ENCODE measurements at places on chromosomes 6 and 20.

- DNase-seq, result no peak
Observed at GRCh38 chr6:119533603-119534279, 184.2 kb upstream of the MAN1A1 start.

GRCh38 chr6:11653028-11653583 is 115.6 kb downstream of the TMEM170B start:
- DNase-seq, result no peak

DNA sequence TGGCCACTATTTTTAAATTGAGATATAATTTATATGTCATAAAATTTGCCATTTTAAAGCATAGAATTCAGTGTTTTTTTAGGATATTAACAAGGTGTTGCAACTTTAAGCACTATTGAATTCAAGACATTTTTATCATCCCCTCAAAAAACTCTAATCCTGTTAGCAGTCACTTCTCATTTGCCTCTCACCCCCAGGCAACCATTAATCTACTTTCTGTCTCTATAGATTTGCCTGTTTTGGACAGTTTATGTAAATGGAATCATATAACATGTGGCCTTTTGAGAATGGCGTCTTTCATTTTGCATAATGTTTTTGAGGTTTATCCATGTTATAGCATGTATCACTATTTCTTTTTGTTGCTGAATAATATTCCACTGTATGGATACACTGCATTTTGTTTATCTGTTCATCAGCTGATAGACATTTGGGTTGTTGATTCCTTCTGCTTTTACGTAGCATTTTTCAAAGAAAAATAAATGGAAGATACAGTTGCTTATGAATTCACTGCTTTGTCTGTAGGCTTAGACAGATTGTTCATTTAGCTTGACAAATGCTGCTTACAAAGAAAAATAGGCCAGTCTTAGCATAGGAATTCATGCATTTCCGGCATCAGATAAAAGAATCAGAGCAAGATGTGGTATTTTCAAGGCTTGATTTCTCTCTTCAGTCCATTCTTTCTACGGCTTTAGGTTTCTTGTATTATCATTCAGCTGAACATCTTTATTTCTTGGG is 52.9 kb downstream of the STK4 start:
- DNase-seq, result no peak

DNA sequence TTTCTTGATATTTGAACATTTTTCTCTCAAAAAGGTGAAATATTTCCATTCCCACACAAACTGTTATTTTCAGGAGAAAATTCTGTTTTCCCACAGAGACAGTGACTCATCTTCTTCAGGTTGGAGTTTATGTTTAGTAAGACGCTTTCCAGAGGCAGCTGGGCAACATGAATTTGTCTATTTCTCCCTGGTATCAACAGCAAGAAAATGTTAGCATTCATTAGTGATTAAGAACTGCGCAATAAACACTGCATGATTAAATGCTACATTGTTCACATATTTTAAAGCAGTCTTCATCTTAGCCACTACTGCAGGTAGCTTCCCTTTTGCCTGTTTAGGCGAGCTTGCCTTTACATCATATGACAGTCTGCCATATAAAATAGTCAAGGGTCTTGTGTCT is 295.7 kb downstream of the C6orf118 start:
- DNase-seq, result no peak

DNA sequence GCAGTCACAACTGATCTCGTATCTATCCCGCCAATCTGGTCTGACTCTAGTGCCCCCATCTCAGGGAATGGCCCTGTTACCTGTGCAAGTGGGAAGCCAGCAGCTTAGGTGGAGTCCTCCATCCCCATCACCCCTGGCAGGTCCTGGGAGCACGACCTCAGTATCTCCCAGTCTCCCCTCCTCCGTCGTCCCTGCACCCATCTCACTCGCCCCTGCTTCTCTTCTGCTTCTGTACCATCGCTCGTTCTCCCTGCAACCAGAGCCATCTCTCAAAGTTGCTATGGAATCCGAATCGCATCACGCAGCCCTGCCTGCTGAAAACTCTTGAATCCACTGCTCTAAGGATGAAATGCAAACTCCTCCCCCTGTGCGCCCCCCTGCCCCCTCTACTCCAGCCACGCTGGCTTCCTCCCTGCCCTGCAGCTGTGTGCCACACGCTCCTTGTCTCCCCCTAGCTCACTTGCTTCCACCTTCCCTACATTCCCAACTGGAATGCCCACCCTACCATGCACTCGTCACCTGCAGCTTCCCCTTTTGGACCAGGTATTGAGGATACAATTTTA is 64.0 kb upstream of the PTGIS start:
- DNase-seq, result no peak

DNA sequence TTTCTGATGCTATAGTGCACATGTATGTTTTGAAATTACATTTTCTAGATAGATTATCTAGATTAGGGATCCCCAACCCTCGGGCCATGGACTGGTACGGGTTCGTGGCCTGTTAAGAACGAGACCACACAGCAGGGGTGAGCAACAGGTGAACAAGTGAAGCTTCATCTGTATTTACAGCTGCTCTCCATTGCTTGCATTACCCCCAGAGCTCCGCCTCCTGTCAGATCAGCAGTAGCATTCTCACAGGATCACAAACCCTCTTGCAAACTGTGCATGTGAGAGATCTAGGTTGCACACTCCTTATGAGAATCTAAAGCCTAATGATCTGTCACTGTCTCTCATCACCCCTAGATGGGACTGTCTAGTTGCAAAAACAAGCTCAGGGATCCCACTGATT is 10.4 kb downstream of the CEP57L1 start:
- DNase-seq, result no peak

- no peak for DNase-seq
Observed at GRCh38 chr6:99607416-99608036, 893 bp downstream of the PRDM13 start.

GRCh38 chr6:39037707-39038106 is 10.9 kb upstream of the GLP1R start:
- DNase-seq, result no peak

- no peak for DNase-seq
Observed at GRCh38 chr6:87139236-87139635, 16.1 kb upstream of the ZNF292 start.

GRCh38 chr6:2674857-2675256 is 75.9 kb downstream of the MYLK4 start:
- no peak for DNase-seq

- DNase-seq, result no peak
Observed at GRCh38 chr6:10624836-10625235, 69.6 kb downstream of the C6orf52 start.

GRCh38 chr20:59782986-59783640 is 150.3 kb downstream of the SYCP2 start:
- DNase-seq, result no peak

DNA sequence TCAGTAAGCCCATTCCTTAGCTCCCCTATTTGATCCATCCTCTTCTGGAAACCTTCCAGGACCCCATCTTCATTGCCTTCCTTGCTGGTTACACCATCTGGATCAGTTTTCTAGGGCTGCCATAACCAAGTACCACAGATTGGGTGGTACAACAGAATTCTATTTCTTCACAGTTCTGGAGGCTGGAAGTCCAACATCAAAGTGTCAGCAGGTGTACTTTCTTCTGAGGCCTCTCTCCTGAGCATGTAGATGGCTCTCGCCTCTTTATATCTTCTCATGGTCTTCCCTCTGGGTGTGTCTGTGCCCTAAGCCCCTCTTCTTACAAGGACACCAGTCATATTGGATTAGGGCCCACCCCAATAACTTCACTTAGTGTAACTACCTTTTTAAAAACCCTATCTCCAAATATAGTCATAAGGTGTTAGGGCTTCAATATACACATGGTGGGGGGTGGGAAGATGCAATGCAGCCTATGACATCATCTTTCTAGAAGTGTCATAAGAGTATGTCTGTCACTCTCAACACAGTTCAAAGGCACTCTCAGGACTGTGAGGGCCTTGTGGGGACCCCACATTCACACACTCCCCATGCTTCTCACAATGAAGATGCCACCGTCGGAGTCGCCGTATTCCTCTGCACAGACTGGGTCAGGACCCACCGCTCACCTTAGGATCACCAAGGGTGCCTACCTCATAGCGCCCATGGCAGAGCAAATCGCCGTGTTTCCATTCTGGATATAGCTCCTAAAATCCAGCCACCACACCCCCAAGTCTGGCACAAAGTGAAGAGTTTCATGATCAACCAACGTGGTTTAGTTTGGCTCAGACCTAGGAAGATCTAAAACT is 12.2 kb upstream of the PRND start:
- DNase-seq, result no peak

- no peak for DNase-seq
Observed at GRCh38 chr20:59165891-59166709, 2.5 kb downstream of the ZNF831 start.

- no peak for DNase-seq
Observed at GRCh38 chr6:37052027-37052628, 46.7 kb downstream of the FGD2 start.

DNA sequence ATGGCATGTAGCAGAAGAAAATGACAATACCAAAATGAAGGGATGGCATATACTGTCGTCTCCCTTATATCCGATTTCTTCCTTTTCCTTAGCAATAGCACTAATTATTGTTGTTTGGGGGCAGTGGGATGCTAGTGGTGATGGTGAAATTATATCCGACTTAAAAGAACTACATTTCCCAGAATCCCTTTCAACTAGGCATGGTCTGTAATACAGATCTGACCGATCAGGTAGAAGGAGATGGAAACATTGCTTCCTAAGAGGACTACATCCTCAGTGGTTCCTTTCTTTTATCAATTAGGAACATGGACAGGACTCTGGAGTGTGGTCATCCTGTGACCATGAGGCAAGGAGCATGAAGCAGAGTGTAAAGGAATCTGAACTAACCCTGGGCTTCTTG is 532.6 kb downstream of the CBLN4 start:
- no peak for DNase-seq

DNA sequence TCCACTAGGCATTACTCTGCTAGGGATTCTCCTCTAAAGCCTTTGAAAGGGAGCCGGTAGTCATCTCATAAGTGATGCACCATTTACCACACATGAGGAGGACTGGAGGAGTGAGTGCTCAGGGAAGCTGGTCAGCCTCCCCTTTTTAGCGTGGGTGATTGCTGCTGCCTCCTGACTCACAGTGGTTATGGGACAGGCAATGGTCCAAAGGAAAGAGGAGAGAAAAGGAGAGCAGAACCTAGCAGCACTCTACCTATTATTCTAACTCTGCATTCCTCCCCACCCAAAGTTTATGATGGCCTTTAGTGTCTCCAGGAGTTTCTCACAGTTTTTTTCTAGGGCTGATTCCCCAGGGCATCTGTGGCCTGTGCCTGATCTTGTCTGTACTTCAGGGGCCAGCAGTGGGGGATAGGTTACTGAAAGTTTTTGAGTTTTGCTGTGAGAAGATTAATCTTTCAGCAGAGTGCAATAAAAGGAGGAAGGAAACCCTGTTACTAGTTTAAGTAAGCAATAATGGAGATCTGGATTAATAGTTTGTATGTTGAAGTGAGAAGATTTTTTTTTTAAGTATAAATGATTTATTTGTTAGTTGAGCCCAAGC is 36.4 kb upstream of the GCLC start:
- no peak for DNase-seq

- DNase-seq, result no peak
Observed at GRCh38 chr20:20546402-20546801, 166.0 kb downstream of the RALGAPA2 start.

DNA sequence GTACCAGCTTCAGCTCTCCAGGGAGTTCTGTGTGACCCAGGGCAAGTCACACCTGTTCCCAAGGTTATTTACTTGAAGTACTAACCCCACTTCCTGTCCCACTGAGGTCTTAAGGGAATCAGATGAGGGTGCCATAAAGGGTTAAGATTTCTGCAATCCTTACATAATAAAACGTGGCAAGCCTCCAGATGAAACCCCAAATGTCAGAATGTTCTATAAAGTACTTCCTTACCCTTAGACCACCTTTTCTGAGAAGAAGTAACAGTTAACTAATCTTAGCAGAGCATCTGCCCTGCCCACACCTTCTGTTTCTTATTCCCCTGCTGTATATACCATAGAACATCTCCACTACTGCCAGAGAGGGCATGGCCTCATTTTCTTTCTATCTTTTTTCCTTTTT is 6.0 kb upstream of the AVP start:
- DNase-seq, result no peak

DNA sequence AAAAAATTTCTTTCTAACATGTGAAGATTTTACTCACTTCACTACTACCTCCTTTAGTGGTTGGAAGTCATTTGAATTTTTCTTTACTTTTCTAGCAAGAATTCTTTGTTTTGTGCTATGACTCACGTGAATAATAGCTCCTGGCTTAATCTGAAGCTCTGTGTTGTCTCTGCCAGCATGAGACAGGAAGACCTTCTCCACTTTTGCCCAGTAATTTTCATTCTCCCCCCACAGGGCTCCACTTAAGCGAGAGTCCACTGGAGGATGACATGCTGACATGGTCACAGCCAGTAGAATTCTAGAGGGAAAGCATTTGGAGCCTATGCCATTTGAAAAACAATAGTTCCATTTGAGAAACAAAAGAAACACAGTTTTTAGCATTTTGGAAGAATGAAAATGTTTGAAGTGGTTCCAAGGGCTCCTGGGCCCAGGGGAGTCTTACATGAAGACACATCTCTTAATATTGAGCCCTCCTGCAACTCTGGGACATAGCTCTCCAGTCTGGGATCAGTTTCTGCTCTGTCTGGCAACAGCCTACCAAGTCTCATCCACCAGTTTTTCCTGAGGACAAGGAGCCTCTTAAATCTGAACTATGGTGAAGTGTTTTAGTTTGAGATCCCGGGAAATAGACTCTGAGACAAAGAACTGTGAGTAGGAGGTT is 231.4 kb downstream of the PAX1 start:
- no peak for DNase-seq

DNA sequence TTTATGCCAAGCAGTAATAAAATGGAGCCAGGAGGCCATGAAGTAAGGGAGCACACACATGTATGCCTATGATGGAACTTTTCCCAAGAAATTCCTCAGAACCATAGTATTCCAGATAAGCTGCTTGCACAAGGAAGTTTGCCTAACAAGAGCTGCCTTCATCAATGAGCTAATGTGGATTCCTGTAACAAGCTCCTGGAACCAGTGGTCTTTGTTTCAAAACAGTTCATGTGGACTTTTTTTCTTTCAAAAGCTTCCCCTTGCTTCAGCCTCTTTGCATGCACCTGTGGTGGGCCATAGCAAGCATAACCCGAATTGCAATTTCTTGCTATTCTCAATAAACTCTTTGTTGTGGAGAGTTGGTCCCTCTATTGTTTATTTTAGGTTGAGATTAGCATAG is 359.6 kb downstream of the UTRN start:
- DNase-seq, result no peak

DNA sequence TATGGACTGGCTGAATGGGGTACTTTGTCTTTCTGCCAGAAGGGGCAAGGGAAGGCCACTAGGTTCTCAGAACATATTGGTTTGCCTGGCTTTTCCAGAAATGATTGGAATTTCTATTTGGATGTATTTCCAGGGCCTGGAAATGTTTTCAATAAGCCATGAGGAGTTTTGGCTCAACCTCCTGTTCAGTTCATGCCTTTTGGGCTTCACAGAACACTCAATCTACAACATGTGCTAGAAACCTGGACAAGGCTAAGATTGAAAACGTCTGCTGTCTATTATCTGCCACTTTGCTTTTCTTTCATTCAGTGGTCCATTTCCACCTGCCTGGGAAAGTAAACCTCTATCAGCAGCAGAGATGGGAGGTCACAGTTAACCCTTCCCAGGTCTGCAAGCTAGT is 793.4 kb downstream of the TENT5A start:
- DNase-seq, result no peak

GRCh38 chr6:71335544-71335943 is 46.9 kb downstream of the OGFRL1 start:
- DNase-seq, result no peak

GRCh38 chr6:106975738-106976064 is 1.2 kb upstream of the CD24 start:
- DNase-seq, result no peak

- DNase-seq, result no peak
Observed at GRCh38 chr6:156701966-156702365, 75.2 kb upstream of the ARID1B start.
